ENCODE measurements at places on chromosomes 1 and 21.

GRCh38 chr1:86499987-86500593 lies 31.4 kb downstream of the CLCA1 start:
- no peak for DNase-seq

DNA sequence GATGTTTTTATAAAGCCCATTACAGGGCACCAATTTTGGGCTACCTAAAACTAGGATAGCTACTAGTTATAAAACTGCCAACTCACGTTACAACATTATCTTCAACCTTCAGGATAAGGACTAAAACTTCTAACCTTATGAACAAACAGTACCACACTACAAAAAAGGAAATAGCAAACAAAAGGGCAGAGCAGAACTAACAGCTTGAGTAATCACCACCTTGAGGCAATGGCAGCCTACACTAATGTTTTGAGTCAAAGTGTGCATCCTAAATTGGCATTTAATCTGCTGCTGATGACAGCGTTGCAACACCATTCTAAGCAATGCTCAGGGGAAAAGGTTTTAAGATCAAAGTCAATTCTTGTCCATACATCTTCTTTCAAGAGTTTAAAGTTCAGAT lies 27.2 kb downstream of the PTP4A2 start:
- DNase-seq, result no peak

- DNase-seq, result no peak
These were observed 261.6 kb downstream of the CAMTA1 start for GRCh38 chr1:7046891-7047290.

DNA sequence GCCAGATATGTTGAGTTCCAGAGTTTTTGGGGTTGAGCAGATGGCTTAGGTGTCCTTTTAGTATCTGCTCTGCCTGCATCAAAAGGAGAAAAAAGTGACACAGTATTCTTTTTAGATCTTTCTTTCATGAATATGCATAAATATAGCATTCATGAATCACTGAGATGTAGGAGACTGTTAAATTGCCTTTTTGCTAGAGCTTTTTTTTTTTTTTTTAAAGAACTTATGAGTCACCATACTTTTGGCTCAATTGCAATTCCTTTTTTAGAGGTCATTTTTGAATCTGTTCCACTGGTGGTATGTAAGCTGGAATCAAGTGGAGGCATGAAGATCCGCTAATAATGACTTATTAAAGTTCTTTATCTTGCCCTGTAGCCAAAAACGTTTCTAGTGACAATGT lies 480.9 kb upstream of the ZRANB2 start:
- DNase-seq, result no peak

GRCh38 chr1:58933599-58933926 lies 149.7 kb upstream of the JUN start:
- DNase-seq, result no peak

GRCh38 chr1:52544665-52545525 lies 8.0 kb downstream of the TUT4 start:
- DNase-seq, result no peak

DNA sequence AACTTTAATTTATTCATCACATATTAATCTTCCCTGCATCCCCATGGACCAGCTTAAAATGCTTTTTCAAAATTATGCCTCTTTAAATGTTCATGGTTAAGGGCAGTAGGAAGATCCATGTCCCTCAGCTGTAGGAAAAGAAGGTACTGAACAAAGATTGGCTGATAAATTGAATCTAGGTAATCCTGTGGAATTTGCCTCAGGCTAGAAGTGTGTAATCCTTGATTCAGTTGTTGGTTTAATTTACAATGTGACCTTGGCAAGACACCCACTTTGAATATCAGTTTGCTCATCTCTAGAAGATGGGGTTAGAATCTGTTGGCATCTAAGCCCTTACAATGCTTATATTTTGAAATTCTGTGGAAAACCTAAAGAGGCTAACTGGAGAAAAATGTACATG lies 6.1 kb downstream of the TTC4 start:
- DNase-seq, result no peak

GRCh38 chr1:145959957-145960467 lies 2.2 kb upstream of the LIX1L start:
- DNase-seq, result no peak

DNA sequence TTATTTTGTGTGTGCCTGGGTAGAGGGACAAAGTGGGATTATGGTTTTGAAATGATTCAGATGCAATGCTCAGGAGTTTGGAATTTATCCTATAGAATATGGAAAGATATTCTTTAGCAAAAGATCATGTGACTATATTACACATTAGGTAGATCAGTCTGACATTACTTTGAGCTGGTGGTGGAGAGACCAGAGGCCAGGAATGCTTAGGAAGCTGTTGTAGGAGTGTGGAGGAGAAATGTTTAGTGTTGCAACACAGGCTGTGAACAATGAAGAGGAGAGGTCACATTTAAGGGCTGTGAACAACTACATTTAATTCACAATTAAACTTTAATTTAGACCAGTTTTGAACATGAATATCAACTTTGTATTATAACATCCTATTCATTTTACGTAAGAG lies 45.3 kb upstream of the PODN start:
- no peak for DNase-seq

DNA sequence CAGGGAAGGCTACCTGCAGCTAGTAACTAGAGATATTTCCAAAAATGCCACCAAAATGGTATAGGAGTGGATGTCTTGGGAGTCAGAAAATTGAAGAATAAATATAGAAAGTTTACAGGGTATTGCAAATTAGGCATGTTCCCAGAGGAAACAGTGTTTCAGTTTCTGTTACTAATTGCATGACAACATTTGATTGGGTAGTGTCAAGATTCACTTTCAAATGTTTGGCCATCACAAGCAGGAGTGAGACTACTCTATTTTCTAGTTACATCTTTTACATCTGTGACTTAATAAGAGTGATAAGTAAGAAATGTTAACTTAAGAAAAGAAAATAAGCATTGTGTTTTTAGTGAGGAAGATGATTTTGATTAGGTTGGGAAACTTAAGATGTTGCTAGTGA lies 30.2 kb downstream of the AMY1C start:
- DNase-seq, result no peak

DNA sequence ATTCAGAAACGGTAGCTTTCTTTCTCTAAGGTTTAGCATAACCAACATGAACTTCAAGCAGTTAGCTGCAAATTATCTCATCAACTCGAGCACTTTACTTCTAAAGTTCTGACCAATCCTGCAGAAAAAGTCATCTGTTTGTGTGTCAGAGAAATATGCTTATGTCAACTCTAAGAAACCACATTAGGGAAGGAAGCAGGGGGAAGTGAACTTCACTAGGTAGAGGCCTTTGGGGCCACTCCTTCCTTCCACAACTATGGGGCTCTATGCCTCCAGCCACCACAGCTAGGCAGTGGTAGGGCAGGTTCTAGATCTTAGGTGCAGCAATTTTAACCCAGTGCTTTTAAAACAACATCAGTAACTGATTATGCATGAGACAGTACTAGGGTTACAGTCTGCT lies 375.9 kb downstream of the DSCAM start:
- DNase-seq, result no peak

GRCh38 chr1:97243973-97244560 lies 522.5 kb downstream of the PTBP2 start:
- no peak for DNase-seq

DNA sequence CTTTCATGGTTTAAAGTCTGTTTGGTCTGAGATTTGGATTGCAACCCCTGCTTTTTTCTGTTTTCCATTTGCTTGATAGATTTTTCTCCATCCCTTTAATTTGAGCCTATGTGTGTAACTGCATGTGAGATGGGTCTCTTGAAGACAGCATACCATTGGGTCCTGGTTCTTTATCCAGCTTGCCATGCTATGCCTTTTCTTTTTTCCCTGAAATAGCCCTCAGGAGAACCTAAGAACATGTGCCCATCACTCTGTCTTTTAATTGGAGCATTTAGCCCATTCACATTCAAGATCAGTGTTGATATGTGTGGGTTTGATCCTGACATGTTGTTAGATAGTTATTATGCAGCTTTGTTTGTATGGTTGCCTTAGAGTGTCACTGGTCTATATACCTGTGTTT lies 21.7 kb upstream of the DENND1B start:
- DNase-seq, result no peak

- DNase-seq, result no peak
These were observed 29.6 kb downstream of the CHD1L start for GRCh38 chr1:147272042-147272441.

DNA sequence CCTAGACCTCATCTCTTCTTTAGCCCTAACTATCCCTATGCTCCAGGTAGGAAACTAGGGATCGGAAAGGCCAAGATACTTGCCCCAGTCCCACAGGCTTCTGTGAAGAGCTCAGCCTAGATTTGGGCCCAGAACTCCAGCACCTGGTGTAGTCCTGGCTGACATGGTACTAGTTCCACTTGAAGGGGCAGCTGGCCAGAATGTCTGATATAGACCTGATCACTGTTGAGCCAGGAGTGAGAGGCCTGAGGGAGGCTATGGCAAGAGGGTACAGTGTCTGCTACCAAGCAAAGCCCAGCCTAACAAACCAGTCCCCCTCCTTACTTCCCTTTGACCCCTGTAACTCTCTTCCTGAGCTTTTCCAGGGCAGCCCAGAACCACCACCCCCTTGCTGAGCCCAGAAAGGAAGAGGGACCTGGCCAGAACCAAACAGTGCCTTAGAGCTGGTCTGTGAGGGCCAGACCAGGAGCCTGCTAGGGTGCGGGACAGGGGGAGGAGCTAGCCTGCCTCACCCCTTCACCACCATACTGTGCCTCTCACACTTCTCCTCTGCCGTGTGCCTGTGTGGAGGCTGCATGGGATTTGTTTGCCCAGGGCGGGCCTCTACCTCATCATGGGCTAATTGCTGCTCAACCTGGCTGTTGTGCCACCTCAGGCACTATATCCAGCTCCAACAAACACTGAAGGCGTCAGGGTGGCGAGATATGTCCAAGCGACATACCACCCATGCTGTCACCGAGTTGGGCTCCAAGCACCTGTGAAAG lies 10.9 kb downstream of the POMGNT1 start:
- DNase-seq, result no peak

DNA sequence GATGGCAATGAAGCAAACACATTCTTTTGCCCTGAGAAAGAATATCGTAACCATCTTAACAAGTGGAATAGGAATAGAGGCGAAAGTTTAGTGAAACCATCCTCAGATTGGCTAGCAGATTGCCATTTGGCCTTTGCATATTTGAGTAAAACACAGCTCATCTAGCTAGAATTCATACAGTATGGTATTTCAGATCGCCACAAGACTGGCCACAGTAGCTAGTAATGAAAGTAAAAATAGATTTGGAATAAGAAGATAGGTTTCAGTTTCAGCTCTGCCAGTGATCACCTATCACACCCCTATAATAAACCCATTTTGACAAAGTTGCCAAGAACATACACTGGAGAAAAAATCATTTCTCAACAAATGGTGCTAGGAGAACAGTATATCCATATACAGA lies 294.9 kb downstream of the LRRIQ3 start:
- DNase-seq, result no peak

- DNase-seq, result no peak
These were observed 21.4 kb upstream of the PKN2 start for GRCh38 chr1:88662723-88663122.

GRCh38 chr1:229229137-229229720 lies 41.7 kb upstream of the RAB4A start:
- no peak for DNase-seq

- DNase-seq, result no peak
These were observed 13.0 kb upstream of the SLC35A3 start for GRCh38 chr1:99956755-99957154.

Data from amygdala (tissue), 56 donors.